NCI-H526 (cell line): ENCODE measurements at places on chromosomes 7 and 10.
A peak's percentile ranks its signal among the peaks of the same experiment; 100 is the strongest.

GRCh38 chr10:17470246-17470645 lies 15.9 kb upstream of the ST8SIA6 start:
- no peak for DNase-seq

DNA sequence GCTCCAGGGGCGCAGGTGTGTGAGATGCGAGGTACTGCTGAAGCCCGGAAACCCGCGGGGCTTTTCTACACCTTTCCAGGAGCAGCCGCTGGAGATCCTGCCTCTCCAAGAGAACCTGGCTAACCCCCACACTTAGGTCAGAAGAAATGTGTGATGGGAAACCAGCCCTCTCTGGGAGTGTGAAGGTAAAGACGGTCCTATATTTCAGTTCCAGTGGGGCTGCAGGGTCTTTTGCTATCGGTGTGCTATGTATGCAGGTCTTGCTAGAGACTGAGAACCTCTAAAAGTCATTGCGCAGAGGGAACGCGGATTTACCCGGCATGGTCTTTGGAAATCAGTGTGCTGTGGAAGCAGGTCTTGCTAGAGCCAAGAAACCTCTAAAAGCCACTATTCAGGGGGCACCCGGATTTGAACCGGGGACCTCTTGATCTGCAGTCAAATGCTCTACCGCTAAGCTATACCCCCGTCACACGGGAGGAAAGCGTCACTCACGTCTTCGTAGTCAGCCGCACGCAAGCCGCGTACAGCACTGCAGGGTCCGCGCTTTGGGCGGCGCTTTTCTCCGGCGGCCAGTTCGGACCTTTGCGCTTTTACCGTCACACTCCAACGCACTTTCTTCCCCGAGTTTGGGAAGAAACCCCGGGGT lies 46.0 kb downstream of the ZNF777 start:
- DNase-seq, result no peak

- no peak for DNase-seq
Observed at GRCh38 chr10:30072068-30072467, 12.7 kb upstream of the JCAD start.

DNA sequence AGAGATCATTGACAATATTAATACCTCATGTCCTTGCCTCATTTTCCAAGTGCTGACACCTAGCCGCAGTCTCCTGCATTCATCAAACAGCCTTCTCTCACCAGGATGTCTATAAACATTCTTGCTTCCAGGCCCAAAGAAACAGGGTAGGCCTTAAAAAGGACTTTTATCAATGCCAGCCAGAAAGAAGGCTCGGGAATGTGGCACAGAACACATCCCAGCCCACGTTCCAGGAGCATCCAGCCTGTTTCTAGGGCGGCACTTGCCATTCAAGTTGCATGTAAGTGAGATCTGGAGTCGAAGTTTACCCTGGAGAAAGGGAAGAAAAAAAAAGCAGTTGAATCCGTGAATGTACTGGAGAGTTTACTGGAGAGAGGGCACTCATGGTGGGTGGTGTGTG lies 1083.1 kb downstream of the KCNMA1 start:
- no peak for DNase-seq

- DNase-seq, result no peak
Observed at GRCh38 chr10:109823196-109823595, 100.1 kb downstream of the XPNPEP1 start.

- DNase-seq, result no peak
Observed at GRCh38 chr10:13560597-13560996, 26.2 kb upstream of the PRPF18 start.

- no peak for DNase-seq
Observed at GRCh38 chr7:27677912-27678612, 15.4 kb upstream of the HIBADH start.

- DNase-seq, result no peak
Observed at GRCh38 chr7:12385364-12385786, 18.3 kb downstream of the VWDE start.

DNA sequence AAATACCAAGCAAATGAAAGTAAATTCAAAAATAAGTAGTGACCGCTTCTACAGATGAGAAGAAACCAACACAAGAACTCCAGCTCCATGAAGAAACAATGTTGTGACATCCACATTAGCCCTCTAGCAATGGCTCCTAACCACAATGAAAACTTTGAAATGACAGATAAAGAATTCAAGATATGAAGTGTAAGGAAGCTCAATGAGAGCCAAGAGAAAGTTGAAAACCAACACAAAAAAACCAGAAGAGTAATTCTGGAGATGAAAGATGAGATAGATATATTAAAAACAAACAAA lies 68.2 kb upstream of the DDC start:
- no peak for DNase-seq

DNA sequence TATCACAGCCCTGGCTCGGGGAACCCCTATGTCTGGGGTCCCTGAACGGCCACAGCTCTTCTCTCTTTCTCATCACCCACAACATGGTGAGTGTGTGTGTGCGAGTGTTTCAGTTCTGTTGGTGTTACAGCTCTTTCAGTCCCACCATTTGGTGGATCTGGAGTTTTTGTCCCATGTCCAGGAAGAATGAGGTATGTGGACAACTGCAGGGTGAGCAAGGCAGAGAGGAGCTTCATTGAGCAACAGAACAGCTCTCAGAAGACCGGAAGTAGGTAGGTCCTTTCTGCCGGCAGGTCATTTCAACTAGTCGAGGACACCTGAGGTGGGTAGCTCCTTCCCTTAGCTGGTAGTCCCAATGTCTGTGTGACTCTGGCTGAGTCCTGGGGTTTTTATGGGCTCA lies 9.5 kb downstream of the PAX4 start:
- DNase-seq, result no peak

DNA sequence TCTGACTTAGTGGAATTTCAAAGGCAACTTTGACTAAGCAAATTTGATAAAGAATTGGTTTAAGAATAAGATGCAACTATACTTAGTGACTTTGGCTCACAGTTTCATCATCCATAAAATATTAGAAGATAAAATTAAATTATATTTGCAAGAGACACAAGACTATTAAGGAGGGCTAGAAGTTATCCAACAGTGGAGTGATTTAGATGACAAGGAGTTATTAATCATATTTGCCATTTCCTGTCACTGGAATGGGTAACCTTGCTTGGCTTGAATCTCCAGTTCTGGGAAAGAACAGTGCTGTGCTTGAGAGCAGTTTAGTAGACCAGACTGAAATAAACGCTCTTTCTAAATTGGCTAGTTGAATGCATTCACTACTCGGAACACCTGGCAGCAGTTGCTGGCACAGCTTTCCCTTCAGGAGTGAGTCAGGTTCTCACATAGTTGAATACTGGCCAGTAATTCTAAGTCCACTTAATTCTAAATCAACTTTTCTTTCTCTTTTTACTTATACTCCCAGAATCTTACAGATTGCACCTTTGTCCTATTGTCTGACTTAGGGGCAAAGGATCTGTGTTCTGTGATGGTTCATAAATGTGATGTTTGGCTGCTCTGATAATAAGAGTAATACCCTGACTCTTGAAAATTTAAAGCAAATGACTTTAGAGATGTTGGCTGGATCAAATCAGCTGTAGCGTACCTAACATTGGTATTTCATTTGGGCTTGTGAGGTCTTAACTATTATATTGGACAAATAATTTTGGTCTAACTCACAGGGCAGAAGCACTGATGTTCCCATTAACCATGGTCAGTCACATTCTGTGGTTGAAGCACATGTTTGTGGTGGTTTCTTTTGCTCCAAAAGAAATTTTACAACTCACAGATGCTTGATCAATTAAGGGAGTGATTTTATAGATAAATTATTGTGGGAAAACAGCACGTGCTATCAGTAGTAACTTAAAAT lies 16.6 kb downstream of the STMP1 start:
- DNase-seq, result no peak

- no peak for DNase-seq
Observed at GRCh38 chr7:44891791-44892190, 6.5 kb upstream of the PURB start.

- no peak for DNase-seq
Observed at GRCh38 chr7:151192002-151192539, 5.0 kb upstream of the ASB10 start.

- no peak for DNase-seq
Observed at GRCh38 chr10:64345856-64346255, 824.7 kb downstream of the REEP3 start.

- no peak for DNase-seq
Observed at GRCh38 chr7:108076156-108076555, 54.0 kb downstream of the LAMB4 start.

GRCh38 chr7:12713625-12714378 lies 26.4 kb downstream of the ARL4A start:
- no peak for DNase-seq

DNA sequence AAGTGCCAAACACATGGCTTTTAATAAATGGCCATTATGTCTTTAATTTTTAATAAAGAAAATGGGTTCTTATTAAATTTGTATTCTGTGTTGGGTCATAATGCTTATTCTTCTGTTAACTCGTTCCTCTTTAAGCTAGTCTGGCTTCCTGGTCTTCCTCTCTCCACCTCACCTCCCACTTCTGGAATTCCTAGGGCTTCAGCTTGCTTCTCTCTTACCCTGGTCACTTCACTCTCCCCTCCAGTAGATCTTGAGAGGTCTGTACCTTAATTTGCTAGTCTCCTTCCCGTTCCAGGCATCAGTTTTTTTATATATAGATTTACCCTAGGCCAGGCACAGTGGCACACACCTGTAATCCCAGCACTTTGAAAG lies 111.2 kb downstream of the RALA start:
- no peak for DNase-seq

- peak; percentile 75 for DNase-seq
Observed at GRCh38 chr10:77641788-77642397, 4.3 kb upstream of the KCNMA1 start.

- DNase-seq, result no peak
Observed at GRCh38 chr7:31874631-31875386, 187.8 kb downstream of the PPP1R17 start.

DNA sequence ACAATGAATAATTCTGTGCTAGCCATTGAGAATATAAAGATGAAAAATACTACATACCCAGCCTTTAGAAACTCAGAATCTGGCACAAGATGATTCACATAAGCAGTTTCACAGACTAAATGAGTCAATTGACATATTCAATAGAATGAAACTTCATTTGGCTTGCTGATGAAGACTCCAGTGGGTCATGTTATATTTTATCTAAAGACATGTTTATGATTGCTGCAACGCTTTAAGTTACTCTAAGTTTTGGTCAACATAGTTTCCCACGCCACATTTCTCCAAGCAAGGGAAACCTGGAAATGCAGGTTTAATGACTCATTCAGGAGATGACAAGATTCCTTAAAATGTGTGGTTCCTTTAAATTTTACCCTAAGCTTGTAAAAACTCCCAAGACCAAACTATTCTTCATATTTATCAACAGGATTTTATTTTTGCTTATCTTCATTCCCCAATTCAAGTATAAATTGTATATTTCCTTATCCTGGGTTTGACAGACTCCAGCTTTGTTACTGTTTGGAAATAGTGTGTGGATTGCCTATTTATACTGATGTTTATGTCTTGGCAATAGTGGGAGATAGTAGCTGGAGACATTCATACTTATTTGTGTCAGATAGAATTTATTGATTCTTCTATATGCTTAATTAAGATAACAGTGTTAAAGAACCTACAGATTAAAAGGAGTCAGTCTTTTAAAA lies 6.6 kb downstream of the SEMA3A start:
- no peak for DNase-seq

DNA sequence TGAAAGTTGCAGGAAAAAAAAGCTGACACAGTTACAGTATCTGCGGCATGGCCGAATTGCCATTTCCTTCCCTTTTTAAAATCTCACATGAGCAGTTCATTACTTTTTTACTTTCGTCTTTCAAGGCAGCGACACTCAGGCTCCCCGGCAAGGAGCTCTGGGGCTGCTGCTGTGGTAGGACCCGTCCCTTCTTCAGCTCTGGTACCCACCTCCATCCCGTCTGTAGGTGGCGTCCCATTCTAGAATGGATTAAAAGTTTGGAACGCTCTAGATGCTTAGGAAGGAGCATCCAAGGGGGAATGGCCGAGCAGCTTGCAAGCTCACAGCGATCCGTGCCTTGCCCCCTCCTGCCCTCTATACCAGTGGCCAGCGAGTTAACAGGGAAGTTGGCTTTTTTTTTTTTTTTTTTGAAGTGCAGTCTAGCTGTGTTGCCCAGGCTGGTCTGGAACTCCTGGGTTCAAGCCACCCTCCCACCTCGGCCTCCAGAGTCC lies 22.8 kb upstream of the TTYH3 start:
- no peak for DNase-seq

DNA sequence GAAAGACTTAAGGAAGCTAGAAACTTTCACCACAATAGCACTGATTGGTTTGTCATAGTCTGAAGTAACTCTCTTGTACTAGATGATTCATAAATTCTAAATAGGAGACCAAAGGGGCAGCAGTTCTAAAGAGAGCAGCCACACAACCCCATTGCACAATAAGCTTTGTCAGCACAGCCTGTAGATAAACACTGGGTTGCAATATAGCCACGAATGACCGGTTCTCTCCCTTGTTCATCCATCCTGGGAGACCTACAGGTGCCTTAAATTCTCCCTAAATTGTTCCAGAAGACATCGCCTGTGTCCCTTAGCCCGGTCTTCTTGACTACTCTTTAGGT lies 167.0 kb downstream of the SNX13 start:
- DNase-seq, result no peak

- no peak for DNase-seq
Observed at GRCh38 chr10:21662635-21663034, 128.6 kb downstream of the MLLT10 start.

DNA sequence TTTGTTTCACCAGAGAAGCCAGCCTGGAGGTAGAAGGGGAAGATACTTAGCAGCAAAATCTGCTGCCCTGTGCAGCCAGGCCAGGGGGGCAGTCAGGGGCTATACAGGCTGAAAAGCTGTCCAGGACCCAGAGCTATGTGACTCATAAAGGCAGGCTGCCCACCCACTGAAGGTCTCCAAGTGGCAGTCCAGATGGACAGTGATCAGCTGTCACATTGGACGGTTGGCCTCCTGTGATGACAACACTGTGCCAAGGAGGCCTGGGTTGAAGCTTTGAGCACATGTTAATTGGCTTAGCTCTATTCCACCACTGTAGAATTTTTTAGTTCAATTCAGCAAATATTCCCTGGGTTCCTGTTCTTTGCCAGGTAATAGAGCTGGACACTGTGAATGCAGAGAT lies 577.3 kb upstream of the GALNT17 start:
- DNase-seq, result no peak

DNA sequence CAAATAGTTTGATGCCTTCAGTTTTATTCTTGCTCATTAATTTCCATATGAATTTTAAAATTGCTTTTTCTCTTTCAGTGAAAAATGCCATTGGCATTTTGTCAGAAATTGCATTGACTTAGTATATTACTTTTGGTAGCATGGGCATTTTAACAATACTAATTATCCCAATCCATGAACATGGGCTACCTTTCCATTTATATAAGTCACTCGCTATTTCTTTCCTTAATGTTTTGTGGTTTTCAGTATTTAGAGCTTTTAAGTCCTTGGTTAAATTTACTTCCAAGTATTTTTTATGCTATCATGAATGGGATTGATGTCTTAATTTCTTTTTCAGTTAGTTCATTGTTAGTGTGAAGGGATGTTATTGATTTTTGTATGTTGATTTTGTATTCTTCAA lies 297.4 kb downstream of the ATRNL1 start:
- DNase-seq, result no peak

DNA sequence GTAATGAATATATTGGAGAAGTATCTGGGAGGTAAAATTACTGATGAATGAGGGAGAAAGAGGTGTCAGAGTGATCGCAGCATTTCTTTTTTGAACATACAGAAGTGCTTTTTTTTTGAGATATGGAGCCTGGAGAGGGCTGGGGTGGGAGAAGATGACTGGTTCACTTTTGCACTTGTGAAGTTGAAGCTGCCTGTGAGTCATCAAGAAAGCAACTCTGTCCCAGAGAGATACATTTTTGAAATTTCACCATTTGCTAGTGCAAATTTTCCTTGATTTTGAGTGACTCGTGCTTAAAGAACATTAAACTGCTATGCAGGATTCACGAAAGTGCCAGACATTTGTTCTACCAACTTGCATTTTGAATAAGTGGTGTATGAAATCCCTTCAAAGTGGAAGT lies 81.8 kb downstream of the ADRA2A start:
- no peak for DNase-seq
